WERI-Rb-1 (cell line): ENCODE measurements at places on chromosomes 3 and 15.

DNA sequence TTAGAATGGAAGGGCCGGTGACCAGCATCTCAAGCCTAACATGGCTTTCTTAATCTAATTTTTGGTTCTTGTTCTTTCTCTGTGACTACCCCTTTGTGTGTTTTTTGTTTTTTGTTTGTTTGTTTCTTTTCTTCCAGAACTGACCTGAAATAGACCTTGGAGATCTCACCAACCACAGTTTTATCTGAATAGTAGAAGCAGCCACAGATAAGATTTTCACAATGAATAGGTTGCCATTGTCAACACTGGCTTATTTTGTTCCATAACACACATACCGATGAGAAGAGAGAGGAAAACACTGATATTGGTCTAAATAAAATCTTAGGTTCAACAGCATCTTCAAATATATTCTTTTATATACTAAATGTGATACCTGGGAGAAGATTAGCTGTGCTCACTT lies 11.5 kb downstream of the ILDR1 start:
- DNase-seq, result no peak

- no peak for DNase-seq
These were observed 250.2 kb upstream of the MME start for GRCh38 chr3:154829929-154830328.

GRCh38 chr3:152444029-152444641 lies 175.4 kb downstream of the MBNL1 start:
- DNase-seq, result no peak

DNA sequence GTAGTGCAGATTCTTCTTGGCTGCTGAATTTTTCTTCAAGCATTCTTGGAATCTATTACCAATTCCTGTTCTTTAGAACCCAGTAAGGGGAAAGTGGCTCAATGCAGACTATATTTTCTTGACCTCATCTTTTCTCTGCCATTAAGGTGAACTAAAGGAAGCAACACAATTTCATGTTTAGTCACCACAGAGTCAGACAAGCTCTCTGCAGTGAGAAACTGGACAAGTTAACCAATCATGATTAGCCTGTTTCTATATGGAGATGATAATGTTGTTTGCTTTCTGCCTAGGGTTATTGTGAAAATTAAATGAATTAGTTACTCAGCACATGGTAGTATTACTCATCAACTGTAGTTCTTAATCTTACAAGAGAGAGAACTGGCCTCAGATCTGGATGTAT lies 1075.1 kb downstream of the AGBL1 start:
- DNase-seq, result no peak

DNA sequence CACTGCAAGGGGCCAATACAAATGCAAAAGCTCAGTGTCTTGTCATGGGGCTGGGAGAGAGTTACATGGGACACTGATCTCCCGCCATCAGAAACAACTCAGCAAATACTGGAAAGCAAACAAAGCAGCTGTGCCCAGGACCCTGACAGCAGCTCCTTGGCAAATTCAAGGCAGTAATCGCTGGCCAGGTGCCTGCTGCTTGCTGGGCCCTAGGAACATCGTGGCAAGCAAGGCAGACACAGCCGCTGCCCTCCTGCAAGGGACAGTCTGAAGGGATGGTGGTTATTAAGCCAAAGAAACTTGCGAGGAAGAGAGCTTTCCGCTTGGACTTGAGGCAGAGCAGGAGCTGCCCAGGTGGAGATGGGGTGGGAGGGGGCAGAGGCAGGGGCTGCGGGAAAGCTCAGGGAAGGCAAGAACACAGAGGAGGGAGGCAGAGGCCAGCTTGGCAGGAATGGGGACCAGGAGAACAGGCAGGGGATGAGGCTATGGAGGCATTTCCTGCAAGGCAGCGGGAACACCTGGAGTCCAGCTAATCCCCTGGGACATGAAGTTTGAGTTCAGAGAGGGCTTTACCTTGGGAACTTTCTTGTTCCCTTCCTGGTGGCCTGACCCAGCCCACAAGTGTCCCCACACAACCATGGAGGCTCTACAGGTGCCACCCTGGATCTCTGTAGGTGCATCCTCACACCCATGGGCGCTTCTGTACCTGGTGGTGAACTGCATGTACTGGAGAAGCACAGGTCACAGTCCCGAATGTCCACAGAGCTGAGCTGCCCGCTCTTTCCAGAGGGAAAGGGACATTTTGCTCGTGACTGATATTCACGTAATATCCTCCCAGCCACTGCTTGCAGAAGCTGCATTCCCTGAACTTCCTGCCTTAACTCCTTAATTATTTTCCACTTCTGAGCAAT lies 78.7 kb upstream of the ATP2B2 start:
- DNase-seq, result no peak

DNA sequence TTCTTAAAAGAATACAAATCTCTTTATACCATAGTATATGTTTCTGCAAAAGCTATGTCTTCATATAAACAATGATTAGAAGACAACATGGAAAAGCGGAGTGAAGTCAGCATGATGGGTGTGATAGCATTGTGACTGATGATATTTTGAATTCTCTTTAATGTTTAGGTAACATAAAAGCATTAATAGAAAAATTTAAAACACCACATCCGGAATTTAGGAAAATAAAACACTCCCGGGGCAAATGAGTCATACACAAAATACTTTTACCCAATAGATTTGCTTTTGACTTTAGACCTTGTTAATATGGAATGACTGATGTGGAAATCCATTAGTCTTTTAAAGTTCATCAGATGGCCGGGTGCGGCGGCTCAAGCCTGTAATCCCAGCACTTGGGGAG lies 134.7 kb downstream of the P3H2 start:
- DNase-seq, result no peak

- no peak for DNase-seq
These were observed 6.1 kb downstream of the GMPS start for GRCh38 chr3:155876503-155876902.

DNA sequence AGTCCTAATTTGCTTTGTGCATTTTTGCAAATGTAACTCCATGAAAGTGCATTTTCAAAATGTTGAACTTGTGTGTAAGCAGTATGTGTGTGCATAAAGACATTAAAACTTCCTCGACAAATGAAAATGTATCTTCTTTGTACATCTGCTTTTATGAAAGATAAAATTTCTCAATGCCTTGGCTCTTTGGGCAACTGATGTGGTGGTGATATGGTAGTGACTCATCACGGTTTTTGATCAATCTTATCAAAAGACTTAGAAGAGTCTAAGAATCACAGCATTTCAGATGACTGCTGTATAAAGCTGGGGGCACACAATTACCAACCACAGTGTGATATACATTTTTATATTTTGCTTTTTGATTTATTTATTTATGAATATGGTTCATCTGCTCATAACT lies 5.4 kb upstream of the MASP1 start:
- DNase-seq, result no peak

DNA sequence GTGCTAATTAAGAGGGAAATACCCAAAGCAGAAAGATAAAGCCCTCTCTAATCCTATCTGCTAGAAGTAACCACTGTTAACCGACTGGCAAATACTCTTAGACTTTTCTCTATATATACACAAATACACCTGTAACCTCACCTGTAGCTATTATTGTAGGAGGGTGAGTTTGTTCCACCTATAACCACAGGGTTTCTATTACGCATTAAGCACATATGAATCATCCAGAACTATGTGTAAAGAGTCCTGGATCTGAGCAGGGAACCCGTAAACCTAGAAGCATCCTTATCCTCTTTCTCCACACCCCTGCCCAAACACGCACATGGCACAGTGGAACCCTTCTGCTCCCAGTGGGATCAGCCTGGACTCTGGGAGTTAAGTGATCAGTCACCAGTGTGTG lies 172.8 kb upstream of the C2CD4B start:
- DNase-seq, result no peak

- peak; percentile 86 for DNase-seq
These were observed 53.1 kb upstream of the ULK4 start for GRCh38 chr3:42014921-42015533.

GRCh38 chr3:63942528-63942927 lies 30.3 kb upstream of the SCAANT1 start:
- DNase-seq, result no peak

GRCh38 chr15:100812802-100813201 lies 66.8 kb upstream of the ALDH1A3 start:
- DNase-seq, result no peak

- DNase-seq, result no peak
These were observed 59.3 kb downstream of the MCF2L2 start for GRCh38 chr3:183369117-183369516.
